GM18507 (cell line): ENCODE measurements at places on chromosomes 3 and 15.

GRCh38 chr3:40047406-40047805 is 238.0 kb downstream of the MYRIP start:
- no peak for DNase-seq

DNA sequence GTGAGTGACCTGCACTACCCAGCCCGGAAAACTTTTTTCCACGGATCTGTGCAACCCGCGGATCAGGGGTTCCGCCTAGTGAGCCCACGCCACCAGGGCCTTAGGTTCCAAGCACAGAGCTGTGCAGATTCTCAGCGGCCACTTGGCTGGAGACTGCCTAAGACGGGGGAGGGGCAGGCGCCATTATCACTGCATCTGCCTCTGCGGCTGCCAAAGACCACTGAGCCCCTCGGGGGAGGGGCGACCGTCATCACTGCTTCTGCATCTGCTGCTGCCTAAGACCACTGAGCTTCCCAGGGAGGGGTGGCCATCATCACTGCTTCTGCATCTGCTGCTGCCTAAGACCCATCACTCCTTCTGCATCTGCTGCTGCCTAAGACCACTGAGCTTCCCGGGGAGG is 460.2 kb downstream of the OCA2 start:
- DNase-seq = no peak

- peak; percentile 33 for DNase-seq
Measured at GRCh38 chr3:16048435-16049318, 125.8 kb upstream of the GALNT15 start.

GRCh38 chr3:112651516-112651915 is 10.6 kb upstream of the CCDC80 start:
- no peak for DNase-seq

GRCh38 chr15:86115145-86115801 is 35.6 kb downstream of the AGBL1 start:
- DNase-seq = no peak

DNA sequence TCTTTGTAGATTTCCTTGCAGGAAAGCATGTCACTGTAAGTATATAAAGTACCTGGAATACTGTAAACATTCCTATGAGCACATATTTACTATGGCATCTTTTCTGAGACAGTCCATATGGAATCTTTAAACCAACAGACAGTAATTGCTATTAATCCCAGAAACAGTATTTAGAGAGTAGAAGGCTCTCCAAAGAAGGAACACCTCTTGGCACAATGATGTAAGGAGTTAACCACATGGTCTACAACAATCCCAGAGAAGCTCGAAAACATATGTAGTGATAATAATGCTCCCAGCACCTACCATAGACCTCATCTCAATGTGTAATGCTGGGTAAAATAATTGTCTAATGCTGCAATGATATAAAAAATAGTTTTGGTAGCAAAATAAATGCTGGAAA is 95.8 kb upstream of the IL12A start:
- no peak for DNase-seq

GRCh38 chr15:100731267-100732152 is 129.1 kb downstream of the ASB7 start:
- DNase-seq = no peak

- no peak for DNase-seq
Measured at GRCh38 chr3:171673951-171674350, 136.3 kb downstream of the PLD1 start.

GRCh38 chr15:55499151-55499550 is 8.9 kb downstream of the DNAAF4 start:
- no peak for DNase-seq

DNA sequence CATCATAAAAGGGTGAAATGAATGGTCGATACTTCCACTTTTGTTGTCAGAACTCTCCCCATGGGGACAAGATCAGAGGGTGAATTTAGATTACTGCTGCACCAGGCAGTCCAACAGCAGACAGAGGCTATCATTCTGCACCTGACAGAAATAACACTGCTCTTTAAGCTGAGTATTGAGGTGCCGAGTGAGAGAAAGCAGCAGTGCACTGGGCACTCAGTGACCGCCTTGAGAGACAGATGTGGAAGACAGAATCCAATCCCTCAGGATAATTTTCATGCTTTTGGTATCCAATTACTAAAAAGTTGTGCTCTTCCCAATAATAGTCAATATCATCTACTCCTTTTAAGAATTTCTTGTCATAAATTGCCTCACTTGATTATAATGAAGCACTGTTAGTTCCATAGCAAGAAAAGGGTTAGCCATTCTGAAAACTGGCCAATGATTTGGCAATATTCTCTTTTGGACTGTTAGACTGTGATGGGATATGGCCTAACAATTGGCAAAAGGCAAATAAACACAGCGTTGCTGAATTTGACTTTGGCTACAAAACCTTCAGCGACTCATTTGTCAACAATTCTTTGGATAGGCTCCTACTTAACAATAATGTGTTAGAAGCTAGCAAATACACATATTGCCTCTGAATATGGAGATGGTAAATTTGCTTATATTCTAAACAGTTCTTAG is 5.5 kb downstream of the FGF7 start:
- DNase-seq = no peak

GRCh38 chr3:174951034-174951433 is 91.9 kb downstream of the NAALADL2 start:
- no peak for DNase-seq

DNA sequence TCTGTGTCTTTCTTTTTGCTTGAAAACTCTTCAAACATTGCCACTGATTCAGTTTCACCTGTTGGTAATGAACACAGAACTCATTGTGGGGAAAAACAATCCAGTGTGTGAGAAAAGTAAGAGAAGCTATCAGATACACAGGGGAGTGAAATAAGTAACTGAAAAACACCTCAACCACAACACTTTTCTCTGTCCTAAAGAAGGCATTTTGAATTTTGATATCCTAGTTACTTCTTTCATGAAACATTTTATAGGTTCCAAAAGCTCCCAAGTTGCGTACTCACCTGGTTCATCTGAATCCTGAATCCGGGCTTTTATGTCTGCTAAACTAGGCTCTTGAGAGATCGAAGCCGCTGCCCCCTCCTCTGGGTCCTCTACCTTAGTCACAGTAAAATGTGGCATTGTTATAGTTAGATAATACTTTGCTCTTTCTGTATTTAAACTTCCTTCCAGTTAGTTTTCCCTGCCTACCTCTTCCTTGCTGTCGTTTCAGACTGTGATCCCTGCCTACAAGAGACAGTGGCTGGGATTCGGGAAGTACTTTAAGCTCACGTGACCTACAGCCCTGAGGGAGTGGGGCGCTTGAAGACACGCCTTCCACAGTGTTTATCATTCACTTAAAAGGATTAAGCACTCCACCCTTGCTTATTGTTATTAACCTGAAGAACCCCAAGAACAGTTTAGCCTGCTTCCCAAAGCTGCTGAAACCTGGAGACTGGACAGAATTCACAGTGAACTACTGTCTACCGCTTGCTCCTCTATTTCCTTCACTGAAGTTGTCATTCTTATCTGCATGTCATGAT is 19.1 kb downstream of the SLC12A6 start:
- no peak for DNase-seq

GRCh38 chr15:66802025-66803001 is 100.3 kb downstream of the SMAD6 start:
- DNase-seq = no peak

DNA sequence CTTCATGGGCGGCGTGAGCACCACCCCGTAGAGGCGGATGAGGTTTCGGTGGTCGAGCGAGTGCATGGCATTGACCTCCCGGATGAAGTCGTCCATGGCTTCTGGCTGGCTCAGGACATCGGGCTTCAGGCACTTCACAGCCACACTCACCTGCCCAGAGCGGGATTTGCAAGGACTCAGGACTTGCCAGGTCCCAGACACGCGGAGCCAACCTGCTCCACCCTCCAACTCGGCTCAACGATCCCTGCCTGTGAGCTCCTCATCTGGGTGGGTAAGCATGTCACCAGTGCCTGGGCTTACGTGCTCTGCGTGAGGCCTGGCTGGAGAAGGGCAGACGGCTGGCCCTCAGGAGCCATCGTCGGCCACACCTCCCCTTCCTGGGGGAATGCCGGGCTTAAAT is 25.2 kb downstream of the TNK2 start:
- DNase-seq = no peak

DNA sequence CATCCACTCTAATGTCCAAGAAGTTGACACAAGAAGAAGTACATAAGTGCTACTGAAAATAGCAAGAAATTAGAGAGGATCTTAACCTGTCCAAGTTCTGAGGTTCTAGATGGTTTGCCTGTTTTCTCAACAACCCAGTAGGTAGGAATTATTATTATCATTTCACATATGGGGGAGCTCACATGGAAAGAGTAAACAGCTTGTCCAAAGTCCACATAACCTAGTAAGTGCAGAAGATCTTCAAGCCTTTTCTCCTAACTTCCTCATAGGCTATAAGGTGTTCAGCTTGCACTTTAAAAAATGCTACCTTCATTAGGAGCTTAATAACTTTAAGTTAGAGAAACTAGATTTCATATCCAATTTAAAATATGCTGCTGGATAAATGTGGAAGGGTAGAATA is 3.0 kb downstream of the SLC2A2 start:
- DNase-seq = no peak

DNA sequence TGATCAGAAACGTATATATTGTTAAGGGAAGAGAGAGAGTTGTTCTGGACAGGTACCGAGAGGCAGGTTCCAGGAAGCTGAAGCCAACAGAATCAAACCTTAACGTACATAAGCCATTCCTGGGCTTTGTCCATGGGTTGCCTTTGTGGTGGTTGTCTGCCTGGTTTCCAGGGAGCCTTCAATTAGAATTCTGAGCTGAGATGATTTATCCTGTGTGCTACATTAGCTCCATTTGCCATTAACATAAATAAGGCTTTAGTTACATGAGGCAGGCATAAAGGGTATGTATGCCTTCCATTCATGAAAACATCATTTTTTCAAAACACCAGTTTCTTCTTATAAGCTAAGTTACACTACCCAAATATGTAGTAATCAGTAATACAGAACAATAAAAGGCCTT is 729.4 kb upstream of the CFAP20DC start:
- no peak for DNase-seq

- DNase-seq = no peak
Measured at GRCh38 chr3:13263770-13264467, 156.2 kb downstream of the NUP210 start.

DNA sequence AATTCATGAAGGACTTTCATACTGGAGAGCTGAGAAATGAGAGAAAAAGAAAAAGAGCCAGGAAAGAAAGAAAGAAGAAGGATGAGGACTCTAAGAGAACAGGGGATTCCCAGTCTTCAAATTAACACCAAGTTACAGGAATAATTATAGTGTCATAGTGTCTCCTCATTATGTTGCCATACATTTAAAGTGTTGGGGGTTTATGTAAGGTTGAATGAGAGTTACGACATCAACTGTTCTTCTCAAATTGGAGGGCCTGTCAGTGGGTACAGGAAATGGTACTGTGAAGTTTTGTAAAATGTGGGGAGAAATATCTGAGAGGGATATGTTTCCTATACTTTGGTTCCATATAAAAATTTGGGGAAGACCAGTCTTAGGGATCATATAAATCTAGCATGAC is 12.3 kb upstream of the CD200 start:
- no peak for DNase-seq

- no peak for DNase-seq
Measured at GRCh38 chr3:160949460-160949859, 155.7 kb downstream of the B3GALNT1 start.

DNA sequence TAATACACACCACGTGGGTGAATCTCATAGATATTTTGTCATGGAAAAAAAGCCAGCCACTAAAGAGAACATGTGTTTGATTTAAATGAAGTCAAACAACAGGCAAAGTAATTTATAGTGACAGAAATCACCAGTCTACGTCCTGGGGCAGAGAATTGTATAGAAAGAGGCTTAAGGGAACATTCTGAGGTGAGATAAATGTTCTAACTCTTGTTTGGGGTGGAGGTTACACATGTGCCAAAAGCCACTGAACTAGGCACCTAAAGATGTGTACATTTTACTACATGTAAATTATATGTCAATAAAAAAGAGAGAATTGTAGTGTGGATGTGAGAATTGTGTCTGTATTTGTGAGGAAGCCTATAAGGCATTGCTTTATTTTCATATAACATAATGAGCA is 184.9 kb downstream of the NEK10 start:
- DNase-seq = no peak

- DNase-seq = peak; percentile 2
Measured at GRCh38 chr3:143120716-143121240, 1.2 kb downstream of the CHST2 start.

DNA sequence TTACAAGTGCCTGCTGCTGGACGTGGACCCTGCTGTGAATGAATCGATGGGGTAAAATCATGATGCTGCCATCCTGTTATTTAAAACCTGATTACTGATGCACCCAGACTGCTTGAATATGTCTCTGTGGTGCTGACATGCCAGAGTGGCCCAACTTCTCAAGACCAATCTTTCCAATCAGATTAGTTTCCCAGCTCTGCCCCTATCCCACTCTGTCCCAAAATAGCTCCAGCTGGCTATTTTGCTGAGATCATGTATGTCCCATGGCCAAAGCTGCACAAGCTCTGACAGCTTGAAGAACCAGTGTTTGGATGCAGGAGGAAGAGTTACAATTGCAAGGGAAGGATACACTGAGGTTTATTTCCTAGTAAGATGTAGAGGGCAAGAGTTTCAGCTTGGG is 153.6 kb downstream of the TMEM108 start:
- DNase-seq = no peak

- DNase-seq = no peak
Measured at GRCh38 chr3:109804697-109805096, 467.4 kb upstream of the DPPA4 start.

DNA sequence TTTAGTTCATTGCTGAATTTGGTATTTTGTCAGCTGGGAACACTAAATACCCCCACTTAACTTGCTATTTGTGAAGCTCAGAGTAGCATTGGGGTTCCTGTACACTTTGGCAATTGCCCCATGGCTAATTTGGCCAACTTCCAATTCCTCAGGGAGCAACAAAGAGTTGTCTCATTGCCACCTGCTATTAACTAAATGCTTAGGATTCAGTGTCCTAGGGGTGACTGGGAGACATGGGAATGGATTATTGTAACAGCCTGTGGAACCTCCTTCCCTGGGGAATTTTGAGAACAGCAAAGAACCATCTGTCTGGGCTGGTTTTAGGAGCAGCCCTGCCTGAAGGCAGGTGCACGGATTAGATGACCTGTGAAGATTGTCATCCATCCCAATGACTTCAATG is 437.4 kb upstream of the TPRG1 start:
- DNase-seq = no peak

DNA sequence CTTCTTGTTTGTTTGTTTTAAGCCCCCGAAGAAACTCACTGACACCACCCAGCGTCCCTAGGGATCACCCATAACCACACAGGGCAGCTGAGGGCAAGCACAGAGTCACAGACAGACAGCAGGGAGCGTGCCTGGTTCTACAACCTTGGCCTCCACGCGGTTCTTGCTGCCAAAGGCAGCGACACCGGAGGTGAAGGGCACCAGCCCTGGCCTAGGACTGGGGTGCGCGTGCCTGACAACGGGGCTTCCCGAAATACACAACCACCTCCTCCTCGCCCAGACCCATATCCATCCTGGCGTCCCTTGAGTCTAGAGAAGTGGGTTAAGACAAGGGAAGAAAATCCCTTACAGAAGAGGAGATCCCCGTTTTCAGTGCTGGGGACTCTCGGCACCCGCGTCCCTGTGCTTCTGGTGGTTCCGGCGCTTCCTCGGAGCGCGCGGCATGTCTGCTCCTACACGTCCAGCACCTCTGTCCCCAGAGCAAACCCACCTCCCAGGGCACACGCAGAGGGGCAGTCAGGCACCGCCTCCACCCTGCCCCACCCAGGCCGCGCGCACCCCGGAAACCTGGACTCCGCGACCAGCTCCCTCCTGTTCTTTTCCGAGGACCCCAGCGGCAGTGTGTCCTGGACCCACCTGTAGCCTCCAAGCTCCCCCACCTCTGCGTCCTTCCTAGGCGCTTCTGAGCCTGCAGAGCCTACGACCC is 911 bp downstream of the RFTN1 start:
- no peak for DNase-seq

GRCh38 chr3:112089956-112090886 is 4.0 kb downstream of the C3orf52 start:
- DNase-seq = no peak
